ENCODE measurements at places on chromosomes 4 and X. TPM values are rescaled to one million over a fixed set of nuclear protein-coding genes. Genes with fewer than 3 reads are reported as not detected.

Gene SHISA3
- total RNA-seq: 6.6 TPM

DNA sequence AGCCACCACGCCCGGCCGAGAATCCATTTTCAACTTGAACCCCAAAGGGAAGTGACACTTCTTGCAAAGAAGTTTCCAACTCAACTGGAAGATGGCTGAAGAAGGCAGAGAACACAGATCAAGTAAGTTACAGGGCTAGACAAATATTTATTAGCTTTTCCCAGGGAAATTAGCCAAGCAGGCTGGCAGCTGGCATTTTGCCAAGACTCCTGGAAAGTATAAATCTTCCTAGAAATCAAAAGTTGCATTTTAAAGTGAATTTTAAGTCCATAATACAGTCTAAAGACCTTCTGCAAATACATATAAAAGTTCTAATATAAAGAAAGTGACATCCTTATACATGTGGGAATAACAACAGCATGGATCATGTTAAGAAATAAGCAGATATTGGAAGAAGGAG is 3.4 kb upstream of the MRPL1 start:
- no peak for DNase-seq

Gene GIMD1
- total RNA-seq: not detected

Gene MAGEE2
- 0.39 TPM for total RNA-seq

DNA sequence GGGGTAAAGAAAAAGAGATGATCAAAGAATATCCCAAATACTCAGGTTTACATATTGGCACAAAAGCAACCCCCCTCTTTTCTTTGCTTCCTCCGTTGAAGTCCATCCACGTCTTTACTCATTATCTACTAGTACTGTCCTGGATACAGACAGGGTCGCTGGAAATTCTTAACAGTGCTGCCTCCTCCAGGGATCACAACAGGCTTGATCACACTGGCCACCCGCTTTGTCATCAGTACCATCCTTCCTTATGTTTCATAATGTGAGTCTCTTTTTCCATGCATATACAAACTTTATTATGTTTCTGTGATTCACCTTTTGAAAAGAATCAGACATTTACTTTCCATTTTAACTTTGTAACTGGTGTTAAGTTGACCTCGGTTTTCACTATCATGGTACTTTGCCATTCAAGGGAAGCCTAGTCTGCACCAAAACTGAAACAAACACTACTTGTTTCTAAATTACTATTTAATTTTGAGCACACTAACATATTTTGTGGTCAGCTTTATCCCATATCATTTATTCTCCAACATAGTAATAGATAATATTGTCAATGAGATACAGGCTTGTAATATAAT is 387.5 kb upstream of the PPP1R2C start:
- DNase-seq: no peak

Gene NUP54
- total RNA-seq: 118 TPM

GRCh38 chrX:112527903-112528302 is 151.8 kb downstream of the LHFPL1 start:
- no peak for DNase-seq
